Caudate nucleus (tissue), 63 donors: ENCODE measurements at places on chromosomes 7 and 10.

GRCh38 chr10:16752099-16752498 is 65.1 kb downstream of the RSU1 start:
- DNase-seq = no peak

DNA sequence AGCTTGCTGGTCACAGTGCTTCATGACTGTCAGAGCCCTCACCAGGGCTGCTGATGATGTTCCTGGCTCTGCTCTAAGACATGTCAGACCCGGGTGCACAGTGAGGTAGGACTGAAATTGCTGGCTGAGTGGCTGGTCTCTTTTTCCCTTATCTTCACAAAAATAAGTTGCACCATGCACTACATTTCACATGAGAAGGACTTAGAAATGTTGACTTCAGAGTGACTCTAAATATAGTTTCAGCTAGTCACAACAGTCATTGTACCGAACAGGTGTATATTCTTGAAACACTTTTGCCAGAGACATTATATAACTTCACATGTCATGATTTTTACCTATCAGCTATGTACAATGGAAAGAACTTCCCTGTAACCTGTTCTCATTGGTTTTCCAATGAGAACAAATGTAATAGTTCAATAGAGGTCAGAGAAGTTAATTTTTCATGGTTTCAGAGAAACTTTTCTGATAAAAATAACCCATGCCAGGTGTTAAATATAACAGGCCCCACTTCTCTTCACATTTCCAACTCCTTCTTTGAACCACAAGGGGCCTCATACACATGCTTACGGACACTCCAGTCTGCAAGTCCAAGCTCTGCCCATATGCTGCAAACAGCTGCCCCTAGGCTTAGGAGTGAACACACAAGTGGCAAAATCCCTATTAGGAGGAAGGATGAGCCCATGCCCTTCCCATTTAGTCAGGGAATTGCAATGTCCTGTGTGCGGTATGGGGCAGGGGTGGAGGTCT is 115.6 kb downstream of the CDK6 start:
- no peak for DNase-seq

DNA sequence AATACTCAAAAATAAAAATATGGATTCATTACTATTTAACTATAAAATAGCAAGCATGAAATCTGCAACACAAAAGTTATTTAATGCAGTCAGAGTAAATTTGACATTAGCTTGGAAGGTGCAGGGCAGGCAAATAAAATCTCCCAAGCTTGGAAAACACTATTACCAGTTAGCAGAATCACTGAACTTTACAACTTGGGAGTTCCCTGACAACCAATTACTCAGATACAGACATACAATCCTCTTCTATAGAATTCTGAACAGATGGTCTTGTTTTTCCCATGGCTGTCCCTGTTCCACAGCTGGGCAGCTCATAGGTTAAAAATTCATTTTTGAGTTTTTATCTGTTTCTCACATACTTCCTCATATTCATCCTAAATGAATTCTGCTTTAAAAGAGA is 1002.6 kb downstream of the SORCS3 start:
- DNase-seq = no peak

DNA sequence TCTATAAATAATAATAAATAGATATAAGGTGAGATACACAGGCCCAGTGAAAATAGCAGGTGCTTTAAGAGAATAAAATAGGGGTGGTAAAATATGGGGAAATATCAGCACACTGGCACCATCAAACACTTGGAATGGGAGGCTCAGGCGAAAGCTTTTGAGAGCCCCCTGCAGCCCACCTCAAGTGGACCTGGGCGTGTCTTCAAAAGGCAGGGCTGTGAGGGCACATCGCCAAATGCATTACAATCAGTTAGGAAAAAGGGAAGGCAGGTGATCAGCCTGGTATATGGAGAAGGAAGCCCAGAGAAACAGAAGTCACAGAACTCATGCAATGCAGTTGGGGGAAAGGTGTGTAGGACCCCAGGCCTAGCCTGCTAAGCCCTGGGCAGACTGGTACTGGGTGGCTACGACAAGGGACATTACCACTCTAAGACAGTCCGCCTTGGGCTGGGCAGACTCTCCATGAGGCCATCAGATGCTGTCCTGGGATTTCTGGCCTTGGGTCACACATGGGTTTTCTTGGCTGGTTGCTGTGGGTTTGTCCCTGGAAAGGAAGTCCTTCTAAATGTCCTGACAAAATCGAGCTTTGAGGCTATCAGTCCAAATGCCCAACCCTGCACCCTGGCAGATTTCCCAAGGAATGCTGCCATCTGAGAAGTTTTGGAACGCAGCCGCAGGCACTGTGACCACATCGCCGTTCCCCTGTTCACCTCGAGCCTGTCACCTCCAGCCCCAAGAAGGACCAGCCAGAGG is 330.6 kb downstream of the GRID1 start:
- DNase-seq = no peak

DNA sequence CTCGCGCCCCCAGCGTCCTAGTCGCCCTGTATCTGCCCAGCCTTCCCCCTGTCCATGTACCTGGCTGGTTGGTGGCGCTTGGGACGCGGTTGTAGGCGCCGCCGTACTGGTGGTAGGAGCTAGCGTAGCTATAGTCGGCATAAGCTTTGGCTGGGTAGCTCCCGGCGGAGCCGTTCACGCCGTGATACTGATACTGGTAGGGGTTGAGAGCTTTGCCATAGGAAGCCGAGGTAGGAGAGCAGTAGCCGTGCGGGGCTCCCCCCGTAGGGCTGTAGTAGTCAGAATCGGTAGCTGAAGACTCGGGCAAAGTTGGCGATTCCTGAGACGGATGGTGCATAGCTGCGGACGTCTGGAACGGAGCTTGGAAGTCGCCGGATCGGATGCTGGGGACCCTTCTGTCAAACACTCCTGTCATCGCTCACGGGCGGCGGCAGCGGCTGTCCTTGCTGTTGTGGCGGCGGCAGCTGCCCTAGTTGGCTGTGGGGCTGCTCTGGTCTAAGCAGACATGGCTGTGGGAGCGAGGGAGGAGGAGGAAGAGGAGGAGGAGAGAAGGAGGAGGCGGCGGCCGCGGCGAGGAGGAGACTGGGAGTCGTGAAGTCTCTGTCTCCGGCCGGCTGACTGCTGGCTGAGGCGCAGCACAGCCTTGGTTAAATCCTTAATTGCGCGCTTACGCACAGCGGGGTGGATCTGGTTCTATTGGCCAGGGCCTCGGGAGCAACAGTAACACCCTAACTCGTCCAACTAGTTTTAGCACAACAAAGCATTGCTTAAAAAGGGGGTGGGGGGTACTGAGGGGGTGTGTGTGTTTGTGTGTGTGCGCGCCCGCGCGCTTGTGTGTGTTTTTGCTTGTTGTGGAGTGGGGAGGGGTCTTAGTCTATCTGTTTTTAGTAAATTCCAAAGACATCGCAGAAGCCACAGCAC is at the start of gene DLX5:
Gene DLX5 (minus strand): TSS at position 623 of the 921 bp plus-strand sequence. CDS start 208 bp downstream, at position 415.
- DNase-seq = no peak

DNA sequence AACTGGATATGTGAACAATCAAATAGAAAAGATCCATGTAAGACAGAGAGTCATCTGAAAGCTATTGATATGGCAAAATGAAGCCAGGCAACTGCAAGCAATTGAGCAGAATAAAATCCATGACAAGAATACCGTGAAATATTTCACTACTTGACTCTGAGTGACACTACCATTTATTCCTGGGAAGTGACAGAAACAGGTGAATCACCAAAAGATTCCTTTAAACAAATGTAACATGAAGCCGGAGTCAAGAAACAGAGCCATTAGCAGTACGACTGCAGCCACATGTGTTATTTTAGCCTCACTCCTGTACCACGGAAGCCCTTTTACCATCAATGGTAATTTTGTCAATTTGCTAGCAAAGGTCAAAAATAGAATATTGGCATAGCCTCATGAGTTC is 197.7 kb upstream of the POT1 start:
- DNase-seq = no peak

GRCh38 chr7:24879291-24879690 is 100.7 kb downstream of the OSBPL3 start:
- no peak for DNase-seq

- DNase-seq = no peak
These were observed 758.0 kb upstream of the LRRTM3 start for GRCh38 chr10:66167816-66168215.

DNA sequence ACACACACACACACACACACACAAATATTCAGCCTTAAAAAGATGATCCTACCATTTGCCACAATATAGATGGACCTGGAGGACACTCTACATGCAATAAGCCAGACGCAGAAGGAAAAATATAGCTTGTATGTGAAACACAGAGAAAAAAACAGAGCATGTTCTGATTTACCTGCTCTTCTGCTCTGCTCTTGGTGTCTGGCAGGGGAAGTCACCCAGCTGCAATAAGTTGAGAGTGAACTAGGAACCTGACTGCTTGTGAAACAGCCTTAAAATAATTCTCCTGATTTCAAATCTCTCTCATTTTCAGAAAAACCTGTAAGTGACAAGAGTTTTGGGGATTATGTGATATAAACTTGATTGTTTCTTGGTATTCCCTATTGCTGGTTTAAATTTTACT is 31.0 kb upstream of the KCND2 start:
- DNase-seq = no peak

DNA sequence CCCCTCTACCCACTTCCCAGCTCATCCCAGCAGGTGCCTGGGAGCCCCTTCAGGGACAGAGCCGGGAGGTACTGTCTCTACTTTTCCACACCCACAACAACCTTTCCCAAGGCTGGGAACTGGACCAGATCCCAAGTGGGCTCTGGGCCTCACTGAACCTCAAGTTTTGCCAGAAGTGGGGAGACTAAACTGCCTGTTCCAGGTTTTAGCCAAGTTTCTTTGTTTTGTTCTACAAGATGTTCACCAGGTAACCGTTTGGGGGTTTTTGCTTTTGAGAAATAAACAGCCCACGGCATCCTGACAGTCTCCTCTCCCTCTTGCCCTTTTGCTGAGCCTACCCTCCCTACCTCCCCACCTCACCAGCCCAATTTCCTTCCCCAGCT is 10.6 kb upstream of the EMX2 start:
- DNase-seq = no peak
